ENCODE measurements at places on chromosomes 12 and 14.
A peak's percentile ranks its signal among the peaks of the same experiment; 100 is the strongest.

- no peak for DNase-seq
Observed at GRCh38 chr12:29374913-29375312, 6.1 kb downstream of the ERGIC2 start.

DNA sequence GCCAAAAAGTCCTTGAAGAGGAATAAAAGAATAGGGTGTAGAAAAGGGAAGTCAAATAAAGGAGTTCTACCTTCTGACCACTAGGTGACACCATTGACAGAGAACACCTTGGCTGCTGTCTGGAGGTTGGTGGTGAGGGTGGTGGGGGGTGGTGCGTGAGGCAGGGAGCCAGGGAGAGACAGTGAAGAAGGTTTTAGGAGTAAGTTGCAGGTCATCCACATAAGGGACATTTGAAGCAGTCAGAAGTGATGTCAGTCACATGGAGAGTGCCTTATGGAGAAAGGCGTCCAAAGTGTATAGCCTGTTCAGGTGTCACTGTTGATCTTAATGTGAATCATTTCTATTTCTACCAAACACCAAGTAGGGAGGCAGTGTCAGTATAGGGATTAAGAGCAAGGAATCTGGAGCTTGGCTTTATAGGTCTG, 279.3 kb upstream of the DDHD1 start:
- DNase-seq: peak; percentile 50

- DNase-seq: no peak
Observed at GRCh38 chr14:26412421-26412820, 185.4 kb downstream of the NOVA1 start.

DNA sequence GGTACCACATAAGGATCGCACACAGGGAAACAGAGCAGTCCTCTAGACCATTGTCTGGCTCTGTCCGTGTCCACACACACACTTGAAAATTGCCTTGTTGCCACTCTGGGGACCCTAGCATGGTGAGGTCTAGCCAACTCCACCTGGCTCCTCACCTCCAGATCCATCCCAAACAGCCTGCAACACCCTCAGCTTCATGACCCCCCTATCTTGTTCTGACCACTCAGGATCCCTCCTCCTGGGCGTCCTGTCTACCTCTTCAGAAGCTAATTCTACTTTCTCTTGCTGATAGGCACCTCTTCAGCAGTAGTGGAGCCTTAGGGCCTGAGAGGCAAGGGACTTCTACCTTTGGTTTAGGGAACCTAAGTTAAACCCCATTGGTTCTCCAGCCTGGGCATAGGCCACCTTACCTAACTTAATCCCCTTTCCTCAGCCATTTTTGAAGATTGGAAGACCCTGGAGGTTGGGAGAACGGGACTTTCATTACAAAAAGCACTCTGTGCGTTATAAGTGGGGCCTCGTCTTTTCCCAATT, 697 bp upstream of the HOXC5 start:
- no peak for DNase-seq

- DNase-seq: no peak
Observed at GRCh38 chr14:22463763-22464173, 125.3 kb downstream of the DAD1 start.

GRCh38 chr14:58739674-58740073, 101.9 kb downstream of the DACT1 start:
- no peak for DNase-seq
